ENCODE measurements at places on chromosomes 4 and X.
A peak's percentile ranks its signal among the peaks of the same experiment; 100 is the strongest.

- no peak for DNase-seq
Measured at GRCh38 chr4:169013396-169013795, 3.3 kb upstream of the CBR4 start.

GRCh38 chr4:180152831-180153230 is 2090.4 kb upstream of the TENM3 start:
- DNase-seq: no peak

DNA sequence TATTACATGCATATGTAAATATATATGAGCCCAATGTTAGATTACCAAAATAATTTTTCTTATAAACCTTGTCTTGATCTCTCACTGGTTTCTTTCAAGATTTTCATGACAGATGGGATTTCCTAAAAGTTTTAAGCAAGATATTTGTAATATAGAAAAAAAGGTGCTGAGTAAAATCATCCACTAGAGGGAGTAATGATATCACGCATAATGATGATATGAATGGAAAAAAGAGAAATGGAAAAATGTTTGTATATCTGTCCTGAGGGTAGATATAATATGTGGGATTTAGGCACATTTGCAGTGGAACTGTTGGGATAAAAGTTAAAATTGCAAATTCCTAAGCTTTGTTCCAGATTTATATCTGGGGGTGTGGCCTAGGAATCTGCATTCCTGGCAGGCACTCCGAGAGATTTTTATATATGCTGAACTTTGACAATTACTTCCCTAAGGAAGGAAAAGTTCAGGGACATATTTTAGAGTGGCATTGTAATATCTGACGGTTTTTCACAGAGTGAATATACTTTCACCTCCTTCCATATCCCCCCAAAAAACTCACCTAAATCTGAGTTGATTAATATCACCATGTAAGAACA is 60.5 kb downstream of the TMA16 start:
- no peak for DNase-seq

DNA sequence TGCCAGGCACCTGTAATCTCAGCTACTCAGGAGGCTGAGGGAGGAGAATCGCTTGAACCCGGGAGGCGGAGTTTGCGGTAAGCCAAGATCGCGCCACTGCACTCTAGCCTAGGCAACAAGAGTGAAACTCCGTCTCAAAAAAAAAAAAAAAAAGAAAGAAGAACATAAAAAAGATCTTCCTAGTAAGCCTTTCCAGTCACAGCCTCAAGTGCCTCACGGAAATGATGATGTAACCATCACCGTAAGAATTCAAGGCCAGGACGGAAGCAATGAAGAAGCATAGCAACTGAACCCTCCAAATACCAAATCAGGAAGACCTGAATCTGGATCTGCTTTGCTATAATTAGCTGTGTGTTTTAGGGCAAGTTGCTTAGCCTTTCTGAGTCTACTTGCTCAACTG is 28.8 kb downstream of the RBM47 start:
- no peak for DNase-seq

- DNase-seq: no peak
Measured at GRCh38 chrX:23372220-23372902, 37.7 kb downstream of the PTCHD1 start.

DNA sequence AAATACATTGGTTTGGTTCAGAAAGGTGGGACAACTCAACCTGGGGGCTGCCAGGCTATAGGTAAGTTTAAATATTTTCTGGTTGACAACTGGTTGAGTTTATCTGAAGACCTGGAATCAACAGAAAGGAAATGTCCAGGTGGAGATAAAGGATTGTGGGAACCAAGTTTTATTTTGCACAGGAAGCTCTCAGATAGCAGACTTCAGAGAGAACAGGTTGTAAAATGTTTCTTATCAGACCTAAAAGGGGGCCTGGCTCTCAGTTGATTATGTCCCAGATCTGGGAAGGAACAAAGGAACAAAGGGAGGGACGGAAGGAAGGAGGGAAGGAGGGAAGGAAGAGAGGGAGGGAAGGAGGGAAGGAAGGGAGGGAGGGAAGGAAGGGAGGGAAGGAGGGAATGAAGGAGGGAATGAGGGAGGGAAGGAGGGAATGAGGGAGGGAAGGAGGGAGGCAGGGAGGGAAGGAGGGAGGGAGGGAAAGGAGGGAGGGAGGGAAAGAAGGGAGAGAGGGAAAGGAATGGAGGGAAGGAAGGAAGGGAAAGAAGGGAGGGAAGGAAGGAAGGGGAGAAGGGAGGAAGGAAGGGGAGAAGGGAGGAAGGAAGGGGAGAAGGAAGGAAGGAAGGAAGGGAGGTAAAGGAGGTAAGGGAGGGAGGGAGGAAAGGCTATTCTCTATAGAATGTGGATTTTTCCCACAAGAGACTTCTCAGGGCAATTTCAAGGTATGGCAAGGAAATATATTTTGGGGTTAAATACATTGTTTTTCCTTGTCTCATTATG is 186.7 kb downstream of the DHRSX start:
- DNase-seq: no peak

DNA sequence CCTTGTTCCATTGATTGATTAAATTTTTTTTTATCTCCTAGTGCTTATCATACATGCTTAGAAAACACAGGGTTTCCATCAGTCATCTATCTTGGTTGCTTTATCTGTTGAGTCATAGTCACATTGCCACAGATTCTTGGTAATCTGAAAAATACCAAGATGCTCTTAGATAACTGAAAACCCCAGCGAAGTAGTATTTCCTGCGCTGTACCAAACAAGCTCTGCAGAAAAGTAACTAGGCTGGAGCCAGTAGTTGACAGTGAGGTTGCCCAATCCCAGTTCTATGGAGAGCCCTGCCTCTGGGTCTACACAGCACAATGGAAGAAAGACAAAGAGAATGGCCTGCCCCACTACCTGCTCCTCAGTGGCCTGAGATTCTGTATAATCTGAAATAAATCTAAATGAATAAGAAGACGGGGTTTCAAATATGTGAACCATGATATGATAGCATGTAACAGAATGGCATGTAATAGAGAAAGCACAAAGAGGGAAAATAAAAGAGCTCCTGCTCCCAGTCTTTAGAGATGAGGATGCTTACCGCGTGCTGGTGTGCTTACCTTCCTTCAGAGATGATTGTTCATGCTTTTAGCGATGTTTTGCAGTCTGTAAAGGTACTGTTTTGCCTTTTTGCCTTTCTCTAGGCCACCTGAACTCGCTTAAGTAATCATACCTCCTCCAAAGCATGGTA is 55.3 kb upstream of the RAPGEF2 start:
- no peak for DNase-seq

DNA sequence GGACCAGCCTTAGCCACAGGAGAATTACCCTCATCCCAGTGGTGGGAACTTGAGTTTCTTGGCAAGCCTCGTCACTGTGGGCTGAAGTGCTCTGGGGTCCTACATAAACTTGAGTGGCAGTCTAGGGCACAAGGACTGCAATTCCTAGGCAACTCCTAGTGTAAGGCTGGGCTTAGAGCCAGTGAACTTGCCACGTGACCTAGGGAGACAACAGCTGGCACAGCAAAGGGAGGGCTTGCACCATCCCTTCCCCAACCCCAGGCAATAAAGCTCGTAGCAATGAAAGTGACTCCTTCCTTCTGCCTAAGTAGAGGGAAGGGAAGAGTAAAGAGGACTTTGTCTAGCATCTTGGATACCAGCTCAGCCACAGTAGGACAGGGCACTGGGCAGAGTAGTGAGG is 81.8 kb downstream of the TEX11 start:
- DNase-seq: no peak

- DNase-seq: peak; percentile 80
Measured at GRCh38 chr4:128812442-128813235, 3.1 kb downstream of the JADE1 start.

DNA sequence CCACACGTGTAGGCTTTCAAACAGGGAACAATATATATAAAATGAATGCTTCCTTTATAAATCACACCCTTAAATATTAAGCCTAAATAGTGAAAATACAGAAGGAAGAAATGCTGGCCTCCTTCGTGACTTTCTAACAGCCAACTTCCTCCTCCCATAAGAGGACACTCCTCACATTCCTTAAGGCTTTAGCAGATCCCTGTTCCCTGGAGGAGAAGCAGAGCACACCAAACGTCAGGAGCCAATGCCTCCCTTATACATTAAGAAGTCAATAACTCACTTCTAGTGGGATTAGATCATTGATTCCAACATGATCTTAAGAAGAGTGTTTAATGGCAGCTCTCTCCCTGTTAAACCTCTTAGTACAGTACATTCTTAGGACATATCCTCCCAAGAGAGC is 108.4 kb upstream of the FAM241A start:
- DNase-seq: no peak

DNA sequence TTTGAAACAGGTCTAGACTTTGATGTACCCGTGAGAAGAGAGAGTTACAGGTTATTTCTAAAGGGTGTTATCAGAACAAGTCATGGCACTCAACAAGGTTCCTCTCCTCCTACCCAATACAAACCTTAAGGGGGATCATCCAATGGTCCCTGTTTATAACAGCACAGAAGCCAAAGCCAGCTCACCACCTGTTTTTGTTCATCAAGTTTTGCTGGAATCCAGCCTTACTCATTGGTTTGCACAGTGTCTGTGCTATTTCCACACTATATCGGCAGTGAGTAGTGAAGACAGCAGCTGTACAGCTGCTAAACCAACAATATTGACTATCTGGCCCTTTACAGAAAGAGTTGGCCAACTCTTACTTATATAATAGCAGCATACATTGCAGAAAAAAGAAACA is 262.1 kb upstream of the STS start:
- no peak for DNase-seq

DNA sequence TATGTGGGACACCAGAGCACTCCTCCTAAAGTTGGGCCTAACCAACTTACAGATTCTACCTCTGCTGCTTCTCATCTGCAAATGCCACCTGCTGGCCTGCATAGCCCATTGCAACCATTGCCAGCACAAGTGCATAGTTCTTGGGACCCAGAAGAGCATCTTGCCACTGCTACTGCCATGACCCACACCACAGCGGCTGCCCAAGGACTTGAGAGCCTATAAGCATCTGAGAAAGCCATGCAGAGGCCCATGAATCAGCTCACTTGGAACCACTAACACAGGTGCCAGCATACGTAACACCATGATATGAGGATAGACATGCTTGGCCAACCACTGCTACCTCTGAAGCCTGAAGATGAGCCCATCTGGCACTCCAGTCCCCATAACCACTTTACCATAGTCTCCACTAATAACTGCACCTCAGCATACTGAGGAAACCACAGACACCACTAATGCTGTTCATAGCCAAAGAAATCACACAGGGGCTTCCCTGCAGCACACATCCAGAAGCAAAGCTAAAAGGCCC is 258.1 kb upstream of the AGTR2 start:
- DNase-seq: no peak

GRCh38 chr4:173051716-173052115 is 116.9 kb upstream of the GALNT7 start:
- no peak for DNase-seq

DNA sequence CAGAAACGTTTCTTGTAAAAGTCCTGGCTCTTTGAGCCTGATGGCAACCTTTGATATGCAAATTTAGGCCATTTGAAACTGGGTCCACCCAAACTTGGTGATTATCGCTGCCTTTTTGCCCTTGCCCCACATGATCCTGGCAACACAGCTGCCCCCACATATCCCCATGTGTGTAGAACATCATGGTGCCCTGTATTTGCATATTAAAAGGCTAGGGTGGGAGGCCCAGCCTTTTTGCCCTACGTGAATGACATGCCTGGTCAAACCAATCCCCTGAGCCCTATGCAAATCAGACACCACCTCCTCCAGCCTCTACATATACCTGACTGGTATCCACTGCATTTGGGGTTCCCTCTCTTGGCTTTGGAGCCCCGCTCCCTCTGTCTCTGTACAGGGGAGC is 202.4 kb downstream of the MAB21L2 start:
- no peak for DNase-seq

DNA sequence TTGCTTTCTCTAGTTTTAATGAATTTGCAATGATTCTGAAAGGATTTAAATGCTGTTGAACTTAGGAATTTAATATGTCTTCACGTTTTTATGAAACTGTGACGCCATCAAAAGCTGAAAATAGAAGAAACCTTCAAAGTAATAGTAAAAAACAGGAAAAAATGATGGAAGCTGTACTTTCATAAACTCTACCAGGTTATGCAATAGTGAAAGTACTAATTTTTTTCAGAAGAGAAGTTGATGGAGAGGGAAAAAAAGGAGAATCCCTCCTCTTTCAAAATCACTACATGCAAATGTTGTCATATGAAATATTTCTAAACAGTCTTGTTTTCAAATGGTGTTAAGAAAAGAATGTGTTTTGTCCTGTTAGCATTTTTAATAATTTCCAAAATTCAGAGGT is 73.6 kb downstream of the ZNF330 start:
- DNase-seq: no peak

GRCh38 chr4:137414802-137415201 is 117.5 kb downstream of the PCDH18 start:
- no peak for DNase-seq

- no peak for DNase-seq
Measured at GRCh38 chr4:39102297-39102696, 40.3 kb downstream of the KLHL5 start.

DNA sequence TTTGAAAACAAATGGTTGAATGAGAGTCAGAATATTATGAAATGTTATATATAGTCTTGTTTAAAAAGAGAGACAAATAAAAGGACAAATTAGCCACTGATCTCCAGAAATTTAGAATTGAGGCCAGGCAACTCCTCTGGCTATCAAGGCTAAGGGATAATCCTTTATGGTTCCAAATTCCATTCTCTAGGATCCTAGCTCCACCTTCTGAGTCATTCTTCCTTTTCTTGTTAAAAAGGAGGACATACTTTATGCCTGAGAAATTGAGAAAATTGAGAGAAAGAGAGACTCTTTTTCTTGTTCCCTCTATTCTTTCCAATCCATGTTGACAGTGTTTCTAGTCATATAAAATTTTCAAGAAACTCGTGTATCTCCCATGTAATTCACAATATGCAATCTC is 1299.5 kb downstream of the FSTL5 start:
- DNase-seq: no peak

DNA sequence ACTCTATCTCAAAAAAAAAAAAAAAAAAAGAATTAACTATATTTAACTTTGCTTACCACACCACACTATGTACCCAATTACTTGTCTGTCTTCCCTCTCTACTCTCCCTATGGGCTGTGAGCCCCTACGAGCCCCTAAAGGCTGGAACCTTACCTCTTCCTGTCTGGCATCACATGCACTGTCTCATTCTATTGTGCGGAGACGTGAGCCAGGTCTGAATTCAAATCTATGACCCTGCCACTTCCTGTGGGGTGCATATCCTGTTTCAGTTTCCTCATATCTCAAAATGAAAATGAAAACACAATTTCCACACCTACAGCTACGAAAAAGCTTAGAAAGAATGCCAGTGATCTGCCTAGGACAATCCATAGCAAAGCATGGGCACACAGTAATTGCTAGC is 42.9 kb upstream of the HS3ST1 start:
- DNase-seq: no peak

- no peak for DNase-seq
Measured at GRCh38 chr4:123891881-123892280, 495.3 kb downstream of the SPRY1 start.

DNA sequence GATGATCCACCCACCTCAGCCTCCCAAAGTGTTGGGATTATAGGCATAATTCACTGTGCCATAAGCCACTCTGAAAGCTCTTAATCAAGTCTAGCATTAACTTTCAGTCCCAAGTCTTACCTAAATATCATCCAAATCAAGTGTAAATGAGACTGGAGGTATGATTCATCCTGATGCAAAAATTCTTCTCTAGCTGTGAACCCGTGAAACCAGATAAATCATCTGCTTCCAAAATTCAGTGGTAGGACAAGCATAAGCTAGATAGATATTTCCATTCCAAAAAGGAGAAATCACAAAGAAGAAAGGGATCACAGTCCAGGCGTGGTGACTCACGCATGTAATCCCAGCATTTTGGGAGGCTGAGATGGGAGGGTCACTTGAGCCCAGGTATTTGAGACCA is 8.8 kb upstream of the TBC1D25 start:
- DNase-seq: no peak

- no peak for DNase-seq
Measured at GRCh38 chrX:37912304-37912703, 64.9 kb upstream of the DYNLT3 start.
